Psoas muscle (tissue), 8 donors: ENCODE measurements at places on chromosomes 1 and 21. TPM values are rescaled to one million over a fixed set of nuclear protein-coding genes. Genes with fewer than 3 reads are reported as not detected.

SEMA4A gene
- 0.82 TPM for polyA plus RNA-seq

KRTAP8-1 gene
- not detected for polyA plus RNA-seq

CFHR4 gene
- polyA plus RNA-seq = not detected

AGT gene
- 36.8 TPM for polyA plus RNA-seq

ERVH48-1 gene
- not detected for polyA plus RNA-seq

LIN9 gene
- 2.6 TPM for polyA plus RNA-seq

ANKRD35 gene
- 3.1 TPM for polyA plus RNA-seq

CASZ1 gene
- 11.0 TPM for polyA plus RNA-seq

LAMC2 gene
- 0.99 TPM for polyA plus RNA-seq

C21orf91 gene
- 3.4 TPM for polyA plus RNA-seq

WNT2B gene
- polyA plus RNA-seq = 0.39 TPM

NDUFV3 gene
- polyA plus RNA-seq = 37.3 TPM

LRRC8B gene
- 3.3 TPM for polyA plus RNA-seq

RIPPLY3 gene
- polyA plus RNA-seq = not detected

SERPINC1 gene
- polyA plus RNA-seq = not detected

CELA2B gene
- not detected for polyA plus RNA-seq

LAPTM5 gene
- 3.0 TPM for polyA plus RNA-seq

CSF3R gene
- polyA plus RNA-seq = 0.73 TPM

MTMR11 gene
- polyA plus RNA-seq = 0.78 TPM

CELA3A gene
- 0.62 TPM for polyA plus RNA-seq

GSTM1 gene
- polyA plus RNA-seq = 41.2 TPM

ANGEL2 gene
- polyA plus RNA-seq = 7.5 TPM

THEMIS2 gene
- polyA plus RNA-seq = 6.1 TPM

FCRL6 gene
- polyA plus RNA-seq = 0.21 TPM

AGRN gene
- polyA plus RNA-seq = 1.3 TPM

OXCT2 gene
- not detected for polyA plus RNA-seq

S100A8 gene
- polyA plus RNA-seq = 30.6 TPM

ZBTB37 gene
- polyA plus RNA-seq = 1.0 TPM

KCNA2 gene
- 0.43 TPM for polyA plus RNA-seq

VAV3 gene
- 0.30 TPM for polyA plus RNA-seq

KCNE1 gene
- not detected for polyA plus RNA-seq

TACSTD2 gene
- 0.30 TPM for polyA plus RNA-seq

CACHD1 gene
- 1.1 TPM for polyA plus RNA-seq

SLC45A3 gene
- 0.16 TPM for polyA plus RNA-seq

C8B gene
- polyA plus RNA-seq = not detected

CCDC181 gene
- polyA plus RNA-seq = 0.13 TPM

GABPB2 gene
- polyA plus RNA-seq = 2.6 TPM

CDC42BPA gene
- 5.3 TPM for polyA plus RNA-seq

FMO3 gene
- polyA plus RNA-seq = 1.4 TPM

BATF3 gene
- 0.03 TPM for polyA plus RNA-seq
